ENCODE measurements at places on chromosomes 7 and 10. TPM values are rescaled to one million over a fixed set of nuclear protein-coding genes. Genes with fewer than 3 reads are reported as not detected.

Gene SLC16A9
- 2.4 TPM for total RNA-seq

Gene MEIG1
- not detected for total RNA-seq

Gene SEMA3A
- total RNA-seq = 2.7 TPM

Gene ACBD7
- total RNA-seq = not detected

Gene NXPH1
- total RNA-seq = not detected

Gene STAMBPL1
- 2.2 TPM for total RNA-seq

DNA sequence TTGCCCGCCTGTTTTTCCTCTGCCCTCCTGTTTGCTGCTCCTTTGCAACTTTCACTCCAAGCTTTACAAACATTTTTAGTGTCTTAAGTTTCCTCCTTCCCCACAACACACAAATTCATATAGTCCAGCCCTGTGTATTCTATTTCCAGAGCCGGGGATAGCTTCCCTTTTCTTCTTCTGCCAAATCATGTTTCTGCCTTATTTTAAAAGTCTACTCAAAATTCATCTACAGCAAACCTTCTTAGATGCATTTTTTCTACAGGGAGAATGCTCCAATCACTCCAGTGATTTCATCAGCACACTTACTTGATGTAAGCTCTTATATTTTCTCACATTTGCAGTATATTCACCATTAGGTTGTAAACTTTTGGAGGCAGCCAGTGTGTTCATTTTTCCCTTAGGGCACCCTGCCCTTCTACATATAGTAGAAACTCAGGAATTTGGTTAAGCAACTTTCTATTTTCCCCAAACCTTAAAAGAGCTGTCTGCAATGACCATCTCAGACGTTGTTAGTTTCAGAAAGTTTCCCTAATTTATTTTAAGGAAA, 12.4 kb upstream of the ACTA2 start:
- no peak for DNase-seq

DNA sequence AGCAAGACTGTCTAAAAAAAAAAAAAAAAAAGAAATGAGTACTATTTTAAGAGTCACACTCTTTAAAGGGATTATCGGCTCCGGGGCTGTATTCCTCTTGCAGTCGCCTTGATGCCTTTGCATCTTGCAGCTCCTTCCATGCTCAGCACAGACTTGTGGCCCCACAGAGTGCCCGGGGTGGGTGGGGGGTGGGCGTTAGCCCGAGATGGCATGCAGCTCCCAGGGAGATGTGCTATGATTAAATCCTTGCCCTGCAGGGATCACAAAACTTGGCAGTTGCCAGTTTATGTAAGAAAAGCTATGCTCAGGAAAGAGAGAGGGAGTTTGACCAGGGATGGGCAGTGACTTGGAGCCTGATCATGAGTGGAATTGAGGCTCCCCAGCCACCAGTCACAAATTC, 81.9 kb downstream of the CCDC3 start:
- DNase-seq = no peak

DNA sequence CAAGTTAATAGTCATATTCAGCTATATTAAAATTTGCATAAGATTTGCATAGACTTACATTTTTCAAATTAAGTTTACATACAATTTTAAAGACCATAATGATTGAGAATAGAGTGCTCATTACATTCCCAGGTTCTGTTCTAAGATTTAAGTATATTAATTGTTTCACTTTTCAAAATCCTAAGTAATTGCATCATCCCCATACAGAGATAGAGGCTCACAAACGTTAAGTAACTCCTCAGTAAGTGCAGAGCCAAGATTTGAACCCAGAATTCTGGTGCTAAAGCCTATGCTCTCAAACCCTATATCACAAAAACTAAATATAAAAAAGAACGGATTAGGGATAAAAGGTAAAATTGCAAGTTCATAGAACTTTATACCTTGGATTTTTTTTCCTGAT, 2.1 kb downstream of the ITIH5 start:
- DNase-seq = no peak

- DNase-seq = no peak
These were observed 44.0 kb downstream of the VWA2 start for GRCh38 chr10:114283091-114283490.

GRCh38 chr7:69749994-69750393, 151.7 kb downstream of the AUTS2 start:
- DNase-seq = no peak

GRCh38 chr10:13086056-13086455, 13.9 kb upstream of the OPTN start:
- DNase-seq = no peak

All from heart right ventricle (tissue), 16 donors.